ENCODE measurements at places on chromosomes 3 and 15.

GRCh38 chr15:51025454-51025846, 69.3 kb downstream of the TNFAIP8L3 start:
- no peak for DNase-seq

DNA sequence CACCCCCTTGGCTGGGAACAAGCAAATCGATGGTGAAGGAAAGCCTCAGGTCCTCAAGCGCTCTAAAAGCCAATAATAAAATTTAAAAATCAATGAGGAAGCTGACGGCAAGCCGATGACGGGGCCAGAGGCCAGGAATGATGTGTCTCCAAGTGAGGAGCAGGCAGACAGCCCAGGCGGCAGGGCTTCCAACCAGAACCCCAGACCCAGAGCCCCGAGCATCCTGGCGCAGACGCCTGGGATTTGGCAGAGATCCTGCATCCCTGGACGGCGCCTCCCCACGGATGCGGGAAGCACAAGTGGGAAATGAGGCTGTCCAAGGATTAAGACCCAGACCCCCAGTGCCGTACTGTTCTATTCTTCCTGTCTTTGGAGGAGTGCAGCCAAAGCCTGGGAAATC, 123.0 kb upstream of the PROK2 start:
- no peak for DNase-seq

- no peak for DNase-seq
Observed at GRCh38 chr15:82880704-82881103, 71.3 kb downstream of the WHAMM start.

DNA sequence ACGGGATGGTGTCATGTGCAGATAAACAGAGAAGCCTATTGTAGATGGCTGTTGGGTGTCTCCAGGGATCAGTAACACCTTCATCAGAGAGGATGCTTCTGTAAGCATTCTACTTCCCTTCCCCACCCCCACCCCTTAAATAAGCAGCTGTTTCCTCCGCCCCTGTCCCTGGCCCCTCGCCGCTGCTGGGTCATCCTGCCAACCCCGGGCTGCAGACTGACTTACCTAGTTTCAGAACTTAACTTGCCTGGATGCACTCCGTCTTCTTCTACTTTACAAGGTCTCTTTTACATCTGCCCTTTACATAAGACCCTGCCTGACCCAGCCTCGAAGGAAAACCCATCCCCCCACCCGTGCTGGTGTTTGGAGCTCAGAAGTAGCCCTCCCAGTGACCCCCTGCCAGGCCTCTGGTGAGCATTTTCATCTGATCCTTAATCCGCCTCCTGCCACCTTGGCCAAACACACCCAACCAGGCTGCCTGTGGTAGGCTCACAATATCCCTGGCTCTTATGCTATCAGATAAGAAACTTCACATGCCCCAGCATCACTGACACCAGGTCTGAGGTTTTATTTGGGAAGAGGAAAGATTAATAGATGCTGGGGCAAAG, 103.0 kb upstream of the HES1 start:
- no peak for DNase-seq

DNA sequence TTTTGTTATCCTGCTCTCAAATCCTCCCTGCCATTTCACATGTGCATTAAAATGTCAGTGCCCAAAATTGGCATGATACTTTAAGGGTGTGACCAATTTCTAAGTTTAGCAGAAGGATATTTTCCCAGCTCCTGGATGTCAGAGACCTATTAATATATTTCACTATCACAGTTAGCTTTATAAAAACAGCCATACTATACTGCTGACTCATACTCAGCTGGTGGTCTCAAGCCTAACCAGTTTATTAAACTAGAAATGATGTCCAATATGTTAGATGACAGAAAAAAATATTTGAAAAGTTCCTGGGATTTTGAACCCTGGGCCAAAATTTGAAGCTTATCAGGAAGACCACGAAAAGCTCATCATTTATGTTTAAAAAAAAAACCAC, 60.9 kb upstream of the ZNF280D start:
- DNase-seq = no peak

- no peak for DNase-seq
Observed at GRCh38 chr3:160697637-160698380, 20.8 kb downstream of the ARL14 start.

- no peak for DNase-seq
Observed at GRCh38 chr15:80769829-80770705, 9.1 kb upstream of the CEMIP start.

GRCh38 chr3:3353153-3353552, 173.7 kb upstream of the CRBN start:
- DNase-seq = no peak

DNA sequence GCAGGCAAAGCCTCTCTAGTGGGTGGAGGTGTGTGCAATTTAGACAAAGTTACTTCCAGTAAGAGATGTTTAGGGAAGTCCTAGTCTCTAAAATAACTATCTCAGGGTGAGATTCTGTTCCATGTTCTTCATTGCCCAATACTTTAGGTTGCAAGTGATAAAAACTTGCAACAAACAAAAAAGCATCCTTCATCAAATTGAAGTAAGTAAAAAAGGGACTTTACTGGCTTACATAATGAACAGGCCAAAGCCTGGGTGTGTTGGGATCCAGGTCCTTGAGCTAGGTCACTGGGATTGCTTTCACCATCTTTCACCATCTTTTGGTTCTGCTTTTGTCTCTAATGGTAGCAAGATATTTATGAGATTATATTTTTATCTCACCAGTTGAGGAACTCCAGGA, 38.3 kb downstream of the CX3CR1 start:
- DNase-seq = no peak

DNA sequence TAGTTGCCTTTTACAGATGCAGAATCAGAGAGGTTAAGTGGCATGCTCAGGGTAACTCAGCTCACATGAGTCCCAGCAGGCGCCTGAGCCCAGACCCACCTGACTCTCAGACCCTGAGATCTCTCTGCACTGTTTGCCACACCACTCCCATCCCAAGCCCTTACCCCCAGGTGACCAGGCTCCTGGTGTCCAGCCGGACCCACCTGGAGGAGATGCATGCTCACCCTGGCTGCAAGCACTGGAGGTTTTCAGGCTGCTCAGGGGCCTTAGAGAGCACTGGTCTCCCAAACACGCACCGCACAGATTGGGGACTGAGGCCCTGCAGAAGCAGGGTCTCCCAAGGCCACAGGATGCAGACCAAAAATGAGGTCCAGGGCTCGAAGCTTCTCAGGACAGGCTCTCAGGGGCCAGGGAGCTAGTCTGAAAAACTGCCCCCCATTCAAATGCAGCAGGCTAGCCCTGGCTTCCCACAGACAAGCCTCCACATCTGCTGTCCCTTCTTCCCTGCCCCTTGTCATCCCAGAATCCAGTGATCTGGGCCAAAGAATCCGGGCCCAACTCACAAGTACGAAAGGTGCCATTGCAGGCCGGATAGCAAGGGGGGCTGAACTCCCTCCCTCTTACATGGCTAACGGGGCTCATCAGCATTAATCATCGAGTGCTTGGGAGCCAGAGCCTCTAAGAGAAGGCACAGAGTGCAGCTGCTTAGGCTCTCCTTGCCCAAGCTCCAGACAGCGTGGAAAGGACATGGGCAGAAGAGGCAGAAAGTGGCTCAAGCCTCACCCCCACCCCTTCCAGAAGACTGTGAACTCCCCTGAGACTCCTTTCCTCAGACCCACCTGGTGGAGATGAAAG, 90.2 kb upstream of the PRR20G start:
- DNase-seq = no peak

DNA sequence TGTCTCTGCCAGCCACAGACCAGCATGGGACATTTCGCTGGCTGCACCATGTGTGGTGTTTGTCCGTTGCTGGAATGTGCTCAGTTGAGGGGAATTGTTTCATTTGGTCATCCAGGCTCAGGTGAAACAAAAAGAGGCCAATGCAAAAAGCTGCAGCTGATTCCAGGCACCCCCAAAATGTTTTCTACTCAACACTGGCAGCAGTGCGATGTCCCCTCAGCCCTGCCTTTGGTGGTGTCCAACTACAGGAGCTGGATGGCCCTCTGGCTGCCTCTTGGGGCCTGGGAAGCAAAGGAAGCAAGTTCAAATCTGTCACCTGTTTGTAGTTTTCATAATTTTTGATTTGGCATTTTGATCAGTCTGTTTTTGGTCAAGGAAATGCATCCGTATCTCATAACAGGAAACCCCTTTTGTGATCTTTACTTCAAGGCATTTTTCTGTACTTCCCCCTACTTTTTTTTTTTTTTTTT, 141.8 kb downstream of the EEFSEC start:
- no peak for DNase-seq

GRCh38 chr3:44136421-44136820, 105.3 kb upstream of the TOPAZ1 start:
- no peak for DNase-seq

DNA sequence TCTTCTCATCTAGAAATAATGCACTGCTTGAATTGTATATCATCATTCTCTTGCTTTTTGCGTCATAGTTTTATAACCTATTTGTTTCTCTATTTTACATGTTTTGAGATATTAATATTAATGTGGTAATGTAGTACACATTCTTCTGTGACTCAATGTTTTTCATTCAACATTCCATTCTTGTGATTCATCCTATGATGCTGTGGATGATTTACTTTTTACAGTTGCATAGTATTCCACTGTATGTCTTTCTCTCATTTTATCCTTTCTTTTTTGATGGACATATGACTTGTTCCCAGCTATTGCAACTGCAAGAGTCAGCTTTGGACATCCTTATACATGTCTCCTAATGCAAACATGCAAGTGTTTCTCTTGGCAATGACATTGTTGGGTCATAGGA, 20.6 kb upstream of the VEPH1 start:
- DNase-seq = no peak

DNA sequence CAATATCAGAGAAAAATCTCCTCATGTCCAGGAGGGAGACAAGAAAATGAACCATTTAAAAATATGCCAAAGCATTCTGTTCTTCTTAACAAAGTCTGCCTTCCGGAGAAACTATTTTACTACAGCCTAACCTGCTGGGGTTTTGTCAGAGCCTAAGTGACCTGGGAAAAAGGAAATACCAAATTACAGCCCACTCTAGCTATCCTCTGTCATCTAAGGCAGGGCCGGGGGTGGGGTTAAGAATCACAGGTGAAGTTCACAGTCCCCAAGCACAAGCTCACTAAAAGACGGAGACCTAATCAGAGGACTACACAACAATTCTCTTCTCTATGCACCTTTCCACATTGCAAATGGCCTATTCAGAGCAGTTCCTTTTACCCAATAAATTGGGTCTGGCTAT, 116.6 kb downstream of the TRIM42 start:
- DNase-seq = no peak
